ENCODE measurements at places on chromosomes 3 and 15.

DNA sequence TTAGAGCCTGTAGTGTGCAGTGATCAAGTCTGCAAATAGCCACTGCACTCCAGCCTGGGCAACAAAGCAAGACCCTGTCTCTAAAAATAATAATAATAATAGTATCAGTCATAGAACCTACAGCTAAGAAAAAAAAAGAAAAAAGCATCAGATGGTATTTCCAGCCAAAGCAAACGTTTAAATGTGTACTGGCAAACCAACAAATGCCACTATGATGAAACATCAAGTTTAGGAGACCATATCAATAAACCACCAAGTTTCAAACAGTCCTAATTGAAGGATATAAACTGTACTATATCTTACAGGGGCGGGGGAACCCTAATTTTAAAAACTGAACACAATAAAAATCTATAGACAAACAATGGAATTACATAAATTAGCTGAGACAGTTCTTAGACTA is 6.4 kb downstream of the UBP1 start:
- no peak for DNase-seq

DNA sequence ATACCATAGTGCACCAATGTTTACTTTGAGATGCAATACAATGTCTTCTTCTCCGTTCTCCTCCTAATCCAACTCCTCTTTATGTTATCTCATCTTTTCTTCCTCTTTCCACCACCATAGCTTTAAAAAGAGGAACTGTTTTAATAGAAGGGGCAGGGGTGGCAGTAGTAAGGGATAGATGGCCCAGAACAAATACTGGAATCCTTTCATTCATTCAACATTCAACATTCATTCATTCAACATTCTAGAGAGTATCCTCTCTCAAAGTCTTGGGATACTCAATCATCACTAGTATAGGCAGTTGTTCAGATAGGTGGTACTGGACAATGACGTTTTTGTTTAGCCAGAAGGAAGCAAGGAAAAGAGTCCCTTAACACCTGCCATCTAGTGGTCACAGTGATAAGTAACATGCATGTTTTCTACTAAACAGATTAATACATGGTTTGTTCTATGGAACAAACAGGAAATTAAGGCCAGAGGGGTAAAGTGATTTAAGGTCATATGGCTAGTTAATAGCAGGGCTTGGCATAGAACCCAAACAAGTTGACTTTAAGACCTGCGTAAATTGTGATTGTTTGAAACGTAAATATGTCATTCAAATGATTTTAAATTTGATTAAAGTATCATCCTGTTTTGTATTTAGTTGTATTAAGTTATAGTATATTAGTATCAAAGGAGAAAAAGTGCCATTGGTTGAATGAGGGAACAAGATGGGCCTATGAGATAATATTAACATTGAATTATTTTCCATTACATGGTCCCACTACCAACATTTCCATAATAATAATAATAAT is 26.9 kb upstream of the EHHADH start:
- DNase-seq = peak; percentile 97

DNA sequence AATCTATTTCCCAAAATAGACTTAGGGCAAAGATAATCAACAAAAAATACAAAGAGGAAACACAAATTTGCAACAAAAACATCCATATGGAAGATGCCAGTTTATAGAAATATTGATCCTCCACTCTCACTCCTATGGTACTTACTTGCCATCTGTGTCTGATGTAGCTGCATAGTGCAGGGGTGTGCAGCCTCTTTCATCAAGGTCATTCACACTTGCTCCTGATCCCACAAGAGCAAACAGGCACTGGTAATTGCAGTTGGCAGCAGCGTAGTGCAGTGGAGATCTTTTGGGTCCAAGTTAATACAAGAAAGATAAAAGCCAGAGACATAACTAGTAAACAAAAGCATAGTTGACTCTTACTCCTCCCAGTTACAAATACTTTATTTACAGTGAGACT is 90.0 kb downstream of the ANKRD28 start:
- no peak for DNase-seq

GRCh38 chr15:61186905-61187741 is 42.0 kb downstream of the RORA start:
- DNase-seq = no peak

GRCh38 chr15:49656734-49657133 is 35.9 kb downstream of the DTWD1 start:
- DNase-seq = no peak

- DNase-seq = no peak
Observed at GRCh38 chr15:68385671-68386586, 46.0 kb downstream of the ITGA11 start.

DNA sequence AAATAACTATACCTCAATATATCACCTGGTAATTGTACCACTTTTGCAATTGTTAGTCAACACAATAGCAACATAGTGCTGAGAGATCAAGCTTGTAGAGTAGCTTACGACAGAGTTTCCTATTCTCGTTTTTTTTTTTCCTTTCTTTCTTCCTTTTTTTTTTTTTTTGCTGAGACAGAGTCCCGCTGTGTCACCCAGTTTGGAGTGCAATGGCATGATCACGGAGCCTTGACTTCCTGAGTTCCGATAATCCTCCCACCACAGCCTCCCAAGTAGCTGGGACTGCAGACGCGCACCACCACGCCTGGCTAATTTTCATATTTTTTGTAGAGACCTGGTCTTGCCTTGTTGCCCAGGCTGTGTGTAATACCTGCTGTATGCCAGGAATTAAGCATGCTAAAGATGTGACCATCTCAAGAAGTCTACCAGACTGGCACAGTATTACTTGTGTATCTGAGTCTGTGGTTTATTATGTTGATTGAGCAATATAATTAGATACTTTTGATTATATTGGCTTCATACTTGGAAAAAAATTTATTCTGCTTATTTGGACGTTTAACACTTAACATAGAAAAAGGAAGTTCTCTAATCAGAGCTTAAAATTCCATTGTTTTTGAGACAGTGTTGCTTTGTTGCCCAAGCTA is 3.0 kb downstream of the SELENOT start:
- DNase-seq = no peak

DNA sequence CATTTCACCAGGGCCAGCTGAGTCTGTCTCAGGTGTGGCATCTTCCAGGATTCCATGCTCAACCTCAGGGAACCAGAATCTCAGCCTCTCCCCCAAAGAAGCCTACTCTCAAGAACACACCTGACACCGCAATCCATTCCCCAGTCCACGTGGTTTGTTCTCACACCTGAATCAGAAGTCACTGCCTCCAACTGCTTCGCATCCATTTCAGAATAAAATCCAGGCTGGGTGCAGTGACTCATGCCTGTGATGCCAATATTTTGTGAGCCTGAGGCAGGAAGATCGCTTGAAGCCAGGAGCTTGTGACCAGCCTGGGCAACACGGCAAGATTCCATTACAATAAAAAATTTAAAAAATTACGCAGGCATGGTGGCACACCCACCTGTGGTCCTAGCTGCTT is 212.2 kb downstream of the FOXP1 start:
- no peak for DNase-seq

- DNase-seq = no peak
Observed at GRCh38 chr15:67571648-67572415, 29.3 kb downstream of the MAP2K5 start.

DNA sequence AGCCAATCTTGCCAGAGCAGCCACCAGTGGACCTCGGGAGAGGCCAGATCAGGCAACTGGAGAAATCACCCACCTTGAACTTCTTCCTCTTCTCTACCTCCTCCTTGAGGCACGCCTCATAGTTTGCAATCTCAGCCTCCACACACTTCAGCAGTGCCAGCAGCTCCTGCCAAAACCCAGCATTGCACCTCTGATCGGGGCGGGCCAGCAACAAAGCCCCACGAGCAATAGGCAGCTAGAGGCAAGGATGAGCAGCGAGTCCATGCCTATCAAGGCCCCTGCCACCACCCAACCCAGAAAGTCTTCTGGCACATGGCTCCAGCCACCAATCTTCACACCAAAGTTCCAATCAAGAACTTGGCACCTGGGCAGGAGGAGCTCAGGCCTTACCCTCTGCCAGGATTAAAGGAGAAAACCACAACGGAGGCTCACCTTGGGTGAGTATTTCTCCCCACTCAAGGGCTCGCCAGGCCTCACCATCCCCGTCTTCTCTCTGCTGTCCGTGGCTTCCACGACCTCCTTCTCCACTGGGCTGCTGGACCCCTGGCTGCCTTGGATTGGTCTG is 42.1 kb downstream of the SEMA3G start:
- no peak for DNase-seq

- DNase-seq = no peak
Observed at GRCh38 chr3:55984626-55985025, 483.6 kb downstream of the ERC2 start.

GRCh38 chr3:162094301-162094700 is 597.7 kb downstream of the OTOL1 start:
- no peak for DNase-seq

DNA sequence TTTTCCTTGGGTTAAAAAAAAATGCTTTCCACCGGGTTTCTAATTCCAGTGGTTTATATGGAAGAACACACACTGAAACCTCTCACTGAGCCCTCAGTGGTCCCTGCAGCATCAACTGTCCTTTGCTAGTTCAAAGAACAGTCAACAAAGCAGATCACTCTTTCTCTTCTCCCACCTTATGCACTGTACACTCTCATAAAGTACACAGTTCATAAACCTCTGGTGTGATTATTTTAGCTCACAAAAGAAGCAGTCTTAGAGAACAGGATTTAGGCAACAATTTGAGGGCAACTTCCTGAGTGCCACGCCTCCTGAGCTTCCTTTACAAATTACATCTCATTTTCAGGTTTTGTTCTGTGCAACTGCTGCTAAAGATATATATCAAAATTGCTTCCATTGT is 728.4 kb upstream of the GOLIM4 start:
- DNase-seq = no peak

DNA sequence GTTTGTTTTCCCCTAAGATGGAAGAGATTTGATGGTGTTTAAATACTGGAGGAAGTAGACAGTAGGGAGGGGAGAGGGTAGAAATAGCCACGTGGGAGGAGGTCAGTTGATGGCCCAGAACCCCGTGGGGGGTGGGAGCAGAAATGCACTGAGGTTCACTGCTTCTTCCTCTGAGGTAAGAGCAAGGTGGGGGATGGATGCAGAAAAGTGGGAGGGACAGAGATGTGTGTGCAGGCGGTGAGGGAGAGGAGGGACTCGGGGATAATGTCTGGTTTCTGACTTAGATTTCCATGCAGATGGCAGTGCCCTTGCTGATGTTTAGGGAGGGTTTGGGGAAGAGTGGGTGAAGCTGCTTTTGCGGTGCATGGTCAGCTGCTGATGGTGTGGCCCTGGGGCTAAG is 102.9 kb downstream of the ARNT2 start:
- DNase-seq = no peak

- peak; percentile 68 for DNase-seq
Observed at GRCh38 chr15:79455361-79455760, 23.2 kb downstream of the MINAR1 start.

- no peak for DNase-seq
Observed at GRCh38 chr3:61182662-61183061, 68.6 kb downstream of the FHIT start.

DNA sequence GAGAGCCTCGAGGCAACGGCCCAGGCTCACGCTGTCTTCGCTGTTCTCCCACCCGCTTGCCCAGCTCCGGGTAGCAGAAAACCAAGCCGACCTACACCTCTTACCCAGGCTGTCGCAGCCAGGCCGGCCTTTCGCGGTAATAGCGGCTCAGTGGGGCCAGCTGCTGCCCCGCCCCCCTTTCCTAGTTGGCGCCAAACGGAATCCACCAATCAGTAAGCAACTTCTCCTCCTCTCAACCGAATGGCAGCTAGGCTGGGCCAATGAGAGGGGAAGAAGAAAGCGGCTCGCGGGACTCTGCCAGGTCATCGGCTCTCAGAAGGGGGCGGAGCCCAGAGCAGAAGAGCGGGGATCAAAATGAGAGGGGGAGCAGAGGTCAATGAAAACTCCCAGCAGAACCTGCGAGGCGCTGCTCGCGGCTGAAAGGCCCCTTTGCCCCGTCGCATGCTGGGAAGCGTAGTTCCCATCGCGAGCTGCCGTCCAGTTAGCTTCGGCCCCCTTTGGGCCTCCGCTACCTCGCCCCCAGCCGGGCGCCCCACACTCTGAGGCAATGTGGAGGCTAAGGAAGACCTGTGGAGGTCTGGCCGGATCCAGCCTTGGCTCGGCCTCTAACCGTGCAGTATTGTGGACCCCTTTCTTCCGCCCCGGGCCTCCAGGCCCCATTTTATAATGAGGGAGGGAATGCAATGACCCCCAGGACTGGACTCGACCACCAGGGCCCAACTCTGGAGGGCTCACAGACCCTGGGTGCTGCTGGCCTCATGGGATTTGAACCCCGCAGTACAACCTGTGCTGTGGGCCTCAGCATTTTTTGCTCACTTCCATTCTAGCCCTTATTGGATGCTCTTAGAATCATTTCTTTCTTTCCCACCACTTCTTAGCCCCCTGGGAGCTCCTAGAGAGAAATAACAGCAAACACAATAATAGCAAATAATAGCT is at the start of gene CDC25A:
Gene CDC25A, minus strand, starts transcription at position 152 of the 936 bp plus-strand sequence. CDS start 470 bp downstream, outside the sequence.
- DNase-seq = peak; percentile 97

GRCh38 chr3:81955878-81956277 is 194.4 kb upstream of the GBE1 start:
- DNase-seq = no peak

GRCh38 chr3:27591312-27592210 is 107.4 kb upstream of the SLC4A7 start:
- DNase-seq = peak; percentile 63

DNA sequence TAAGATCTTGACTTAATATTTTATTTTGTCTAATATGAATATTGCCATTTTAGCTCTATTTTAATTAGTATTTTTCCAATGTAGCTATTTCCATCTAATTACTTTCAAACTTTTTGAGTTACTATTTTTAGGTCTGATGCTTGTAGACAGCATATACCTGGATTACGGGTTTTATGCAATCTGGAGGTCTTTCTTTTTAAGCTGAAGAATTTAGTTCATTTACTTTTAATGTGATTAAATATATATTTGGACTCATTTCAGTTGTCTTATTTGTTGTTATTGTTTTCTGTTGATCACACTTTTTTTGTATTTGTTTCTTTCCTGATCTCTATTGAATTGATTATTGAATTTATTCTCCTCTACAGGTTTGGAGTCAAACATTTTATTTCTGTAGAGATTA is 30.3 kb downstream of the THRB start:
- no peak for DNase-seq

DNA sequence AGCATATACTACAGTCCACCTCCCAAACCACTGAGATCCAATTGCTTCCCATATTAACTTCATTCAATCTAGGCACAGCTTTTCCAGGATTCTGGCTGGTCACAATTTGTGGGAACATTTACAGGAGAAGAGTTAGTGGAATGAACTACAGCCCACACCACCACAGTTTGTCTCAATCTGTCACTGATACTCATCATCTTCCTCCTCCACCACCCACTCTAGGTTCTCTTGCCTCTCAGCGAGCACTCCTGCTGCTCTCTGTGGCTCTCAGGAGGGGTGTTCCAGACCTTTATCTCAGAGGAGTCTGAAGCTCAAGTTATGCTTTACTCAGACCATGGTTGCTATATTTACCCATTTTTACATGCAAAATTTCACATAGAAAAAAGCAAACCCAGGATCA is 25.9 kb upstream of the PLA2G4D start:
- no peak for DNase-seq
